ENCODE measurements at places on chromosomes 5 and 9.

DNA sequence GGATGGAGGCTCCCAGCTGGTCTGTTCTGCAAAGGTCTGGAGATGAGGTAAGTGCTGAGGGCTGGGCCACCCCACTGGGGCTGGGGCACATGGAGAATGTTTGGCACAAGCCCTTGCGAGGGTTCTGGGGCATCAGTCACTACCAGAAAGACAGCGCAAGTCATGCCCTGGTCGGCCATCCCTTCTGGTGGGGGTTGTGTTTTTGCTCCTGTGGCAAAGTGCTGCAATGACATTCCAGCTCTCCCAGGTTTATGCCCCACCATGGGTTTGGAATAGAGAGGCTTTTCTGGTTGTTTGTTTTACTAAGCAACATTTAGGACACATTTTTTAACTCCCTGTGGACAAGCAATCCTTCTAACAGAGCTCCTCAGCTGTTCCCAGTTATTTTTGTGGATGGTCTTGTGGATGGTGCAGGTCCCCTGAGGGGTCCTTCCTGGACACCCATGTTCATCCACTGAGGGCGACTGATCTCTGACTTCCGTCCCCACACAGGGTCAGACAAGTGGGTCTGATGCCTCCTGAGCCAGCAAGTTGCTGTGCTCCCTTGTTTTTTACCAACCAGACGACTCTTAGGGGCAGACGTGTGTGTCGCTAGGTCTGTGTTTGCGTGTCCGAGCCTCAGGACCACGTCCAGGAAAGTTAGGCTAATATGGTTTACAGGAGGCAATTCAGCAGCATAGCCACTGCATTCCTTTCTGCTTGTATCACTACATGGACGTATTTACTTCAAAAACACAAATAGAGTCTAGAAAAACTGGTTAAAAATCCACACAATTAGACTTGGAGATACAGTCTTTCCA lies 64.9 kb upstream of the ECM2 start:
- DNase-seq = no peak

GRCh38 chr9:126788046-126788445 lies 16.8 kb upstream of the ZBTB43 start:
- no peak for DNase-seq

DNA sequence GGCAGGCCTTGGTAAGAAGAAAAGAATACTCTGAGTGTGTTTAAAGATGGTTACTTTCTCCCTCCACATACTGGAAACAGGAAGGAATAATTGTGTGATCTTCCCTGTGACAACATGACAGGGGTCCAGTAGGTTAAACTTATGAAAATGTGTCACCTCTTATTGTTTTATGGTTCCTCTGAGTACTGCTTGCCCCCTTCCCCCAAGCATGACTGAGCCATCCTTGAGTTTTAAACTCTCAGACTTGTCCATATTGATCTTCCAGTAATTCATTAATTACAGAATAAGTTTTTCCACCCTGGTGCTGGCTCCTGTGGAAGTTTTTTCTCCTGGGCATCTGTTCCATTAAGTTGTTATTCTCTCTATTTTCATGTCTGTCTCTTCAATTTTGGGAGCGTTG lies 95.8 kb downstream of the CNTLN start:
- DNase-seq = no peak

DNA sequence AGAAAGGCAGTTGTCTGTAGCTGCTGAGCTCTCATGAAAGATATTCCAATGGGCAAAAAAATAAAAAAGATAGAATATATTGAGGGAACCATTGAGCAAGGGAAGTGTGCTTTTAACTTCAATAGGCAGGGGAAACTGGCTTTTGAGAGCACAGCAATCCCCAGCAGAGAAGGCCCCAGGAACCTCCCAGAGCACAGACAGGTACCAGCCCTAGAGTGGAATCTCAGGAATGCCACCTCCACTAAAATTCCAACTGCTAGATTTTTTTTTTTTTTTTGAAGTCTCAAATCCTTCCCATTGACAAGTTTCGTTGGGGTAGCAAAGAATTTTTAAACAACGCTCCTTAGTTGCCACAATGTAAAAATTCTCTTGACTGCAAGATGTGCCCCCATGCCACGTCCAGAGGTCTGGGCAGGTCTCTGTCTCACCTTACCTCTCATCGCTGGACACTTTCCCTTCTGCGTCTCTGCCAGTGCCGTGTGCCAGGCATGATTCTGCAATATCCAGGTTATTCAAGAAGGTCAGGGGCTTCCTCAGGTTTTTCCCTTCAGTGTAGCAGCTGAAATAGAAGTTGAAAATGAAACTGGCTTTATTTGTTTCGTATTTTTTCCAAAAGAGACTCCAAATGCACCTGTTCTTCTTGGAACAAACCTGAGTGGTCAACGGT lies 64.2 kb upstream of the IRX1 start:
- DNase-seq = no peak

DNA sequence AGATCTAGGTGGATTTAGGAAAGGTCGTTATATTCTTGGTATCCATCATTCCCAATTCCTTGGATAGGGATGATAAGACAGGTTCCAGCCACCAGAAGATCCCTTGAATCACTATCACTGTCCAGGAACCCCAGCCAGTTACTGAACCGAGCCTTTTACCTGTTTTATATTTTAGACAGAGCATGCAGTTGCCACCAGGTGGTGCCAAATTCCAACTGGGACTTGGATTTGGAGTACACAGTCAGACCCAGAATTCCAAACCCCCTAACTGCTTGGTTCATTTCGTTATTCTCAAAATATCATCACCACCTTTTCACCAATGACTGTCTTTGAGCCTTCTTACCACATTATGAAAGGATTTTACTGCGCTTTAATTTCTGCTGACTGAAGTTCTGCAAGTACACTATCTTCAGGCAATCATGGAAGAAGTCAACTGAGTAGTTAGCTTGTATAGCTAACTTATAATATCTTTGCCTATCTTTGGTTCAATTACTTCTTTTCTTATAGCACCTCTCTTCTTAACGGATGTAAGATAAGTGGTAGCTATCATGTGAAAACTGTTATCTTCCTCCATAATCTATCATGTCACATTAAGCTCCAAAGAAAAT lies 191.8 kb downstream of the PRR16 start:
- DNase-seq = peak; percentile 43

DNA sequence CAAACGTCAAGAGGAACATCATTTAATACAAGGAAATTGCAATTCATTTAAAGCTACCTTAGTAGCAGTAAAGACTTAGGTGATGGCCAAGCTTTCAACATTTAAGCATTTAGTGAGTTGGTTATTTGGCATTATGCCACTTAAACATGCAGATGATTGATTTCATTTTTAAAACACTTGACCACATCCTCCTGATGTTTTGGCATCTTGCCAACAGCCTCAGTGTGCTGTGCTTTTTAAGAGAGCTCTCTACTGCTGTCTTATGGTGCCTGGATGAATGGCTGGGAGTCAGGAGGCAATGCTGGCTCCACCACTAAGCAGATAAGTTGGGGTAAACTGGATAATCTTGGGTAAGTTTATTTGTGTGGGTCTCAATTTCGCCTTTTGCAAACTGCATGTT lies 364.5 kb downstream of the MAN2A1 start:
- peak; percentile 64 for DNase-seq

GRCh38 chr9:5578698-5579085 lies 50.2 kb upstream of the RIC1 start:
- DNase-seq = no peak

GRCh38 chr9:36486329-36486932 lies 86.3 kb upstream of the MELK start:
- DNase-seq = peak; percentile 58

DNA sequence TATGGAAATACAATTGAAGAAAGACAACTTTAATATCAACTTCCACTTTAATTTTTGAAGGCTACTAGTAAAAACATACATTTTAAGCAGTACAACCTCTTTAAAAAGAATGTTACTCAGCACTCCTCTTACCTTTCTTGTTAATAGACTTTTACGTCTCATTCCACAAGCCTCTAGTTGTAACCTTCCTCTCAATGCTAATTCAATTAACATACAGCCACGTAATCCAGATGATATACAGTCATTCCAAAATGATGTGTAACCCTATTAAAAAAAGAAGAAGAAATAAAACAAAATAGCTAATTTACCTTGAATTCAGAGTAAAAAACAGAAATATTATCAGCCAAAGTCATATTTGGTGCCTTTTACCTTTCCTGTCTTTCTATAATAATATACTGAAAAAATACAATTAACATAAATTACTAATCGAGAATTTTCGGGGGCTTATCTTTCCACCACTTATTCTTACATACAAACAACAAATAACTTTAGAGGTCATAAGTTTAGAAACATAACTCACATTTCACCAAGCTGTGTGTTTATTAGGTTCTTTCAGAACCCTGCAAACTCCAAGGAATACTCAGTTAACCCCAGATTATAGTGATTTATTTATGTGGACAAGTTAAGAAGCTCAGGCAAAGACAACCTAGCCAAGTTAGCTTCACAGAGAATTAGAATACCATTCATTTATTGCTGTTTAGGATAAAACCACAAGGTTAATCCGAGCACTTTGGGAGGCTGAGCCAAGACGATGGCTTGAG lies 30.3 kb downstream of the GOLPH3 start:
- no peak for DNase-seq

- no peak for DNase-seq
These were observed 218.9 kb upstream of the NMUR2 start for GRCh38 chr5:152623951-152624350.

DNA sequence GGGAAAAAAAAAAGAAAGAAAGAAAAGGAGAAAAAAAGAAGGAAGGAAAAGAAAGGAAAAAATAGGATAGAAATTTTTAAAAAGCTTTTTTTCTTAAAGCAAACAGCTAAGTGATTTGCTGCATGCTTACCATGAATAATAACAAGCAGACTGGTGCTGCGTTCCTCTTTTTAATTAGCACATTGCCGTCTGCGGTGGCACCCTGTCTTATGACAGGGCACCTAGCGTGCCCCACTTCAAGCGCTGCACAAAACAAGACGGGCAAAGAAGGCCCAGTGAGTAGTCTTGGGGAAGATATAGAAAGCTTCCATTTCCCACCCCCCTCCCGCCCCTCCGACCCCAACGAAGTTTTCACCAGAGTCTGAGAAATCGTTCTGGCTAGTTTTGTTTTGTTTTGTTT lies 513.9 kb downstream of the ZNF608 start:
- no peak for DNase-seq

- peak; percentile 91 for DNase-seq
These were observed 1.3 kb downstream of the ZNF131 start for GRCh38 chr5:43121913-43122484.

- DNase-seq = no peak
These were observed 2.1 kb downstream of the ZDHHC11 start for GRCh38 chr5:848671-849111.

DNA sequence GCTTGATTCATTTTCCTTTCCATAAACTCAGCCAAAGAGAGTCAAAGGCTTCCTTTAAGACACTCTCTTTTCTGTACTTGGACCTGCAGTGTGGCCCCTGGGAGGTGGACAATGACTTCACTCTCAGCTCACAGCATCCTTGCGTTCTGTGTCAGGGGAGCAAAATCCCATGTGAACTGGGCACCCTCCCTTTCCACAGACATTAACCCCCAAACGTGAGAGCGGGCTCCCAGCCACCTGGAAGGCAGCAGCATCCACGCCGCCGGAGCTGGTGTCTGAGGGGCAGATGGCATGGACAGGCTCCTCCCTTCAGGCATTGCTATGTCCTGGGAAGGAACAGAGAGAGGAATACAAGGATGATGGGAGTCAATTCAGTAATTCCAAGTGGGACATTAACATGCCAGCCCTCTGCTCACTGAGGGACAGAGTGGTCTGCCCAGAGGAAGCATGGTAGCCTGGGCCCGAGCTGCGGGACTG lies 39.5 kb downstream of the TRIP13 start:
- DNase-seq = no peak

DNA sequence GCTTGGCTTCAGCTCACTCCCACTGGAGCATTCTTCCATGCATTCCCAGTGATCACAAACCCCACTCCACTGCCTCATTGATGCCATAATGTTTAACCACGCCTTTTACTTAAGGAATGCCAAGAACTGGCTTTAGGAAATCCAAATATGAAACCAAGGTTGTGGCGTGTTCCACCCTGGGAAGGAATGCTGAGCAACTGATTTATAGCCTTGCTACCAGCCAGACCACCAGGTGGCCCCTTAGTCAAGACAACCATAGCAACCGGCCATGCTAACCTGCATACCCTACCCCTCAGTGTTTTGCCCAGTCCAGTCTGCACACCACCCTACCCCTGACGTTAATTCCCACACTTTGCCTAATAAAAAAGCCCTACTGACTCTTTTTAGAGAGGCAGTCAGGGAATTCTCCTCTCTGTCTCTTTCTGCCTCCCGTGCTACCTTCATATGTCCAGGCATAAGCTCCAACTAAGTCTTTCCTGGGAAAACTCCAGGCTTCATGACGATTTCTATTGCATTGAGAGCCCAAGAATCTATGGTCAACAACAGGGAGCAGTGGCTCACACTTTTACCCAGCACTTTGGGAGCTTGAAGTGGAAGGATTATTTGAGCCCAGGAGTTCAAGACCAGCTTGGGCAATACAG lies 27.0 kb upstream of the PRRC2B start:
- DNase-seq = no peak

- no peak for DNase-seq
These were observed 64.3 kb downstream of the ANGPTL2 start for GRCh38 chr9:127058011-127058644.

Data from RKO (cell line).